ENCODE measurements at places on chromosomes 6 and 20.

DNA sequence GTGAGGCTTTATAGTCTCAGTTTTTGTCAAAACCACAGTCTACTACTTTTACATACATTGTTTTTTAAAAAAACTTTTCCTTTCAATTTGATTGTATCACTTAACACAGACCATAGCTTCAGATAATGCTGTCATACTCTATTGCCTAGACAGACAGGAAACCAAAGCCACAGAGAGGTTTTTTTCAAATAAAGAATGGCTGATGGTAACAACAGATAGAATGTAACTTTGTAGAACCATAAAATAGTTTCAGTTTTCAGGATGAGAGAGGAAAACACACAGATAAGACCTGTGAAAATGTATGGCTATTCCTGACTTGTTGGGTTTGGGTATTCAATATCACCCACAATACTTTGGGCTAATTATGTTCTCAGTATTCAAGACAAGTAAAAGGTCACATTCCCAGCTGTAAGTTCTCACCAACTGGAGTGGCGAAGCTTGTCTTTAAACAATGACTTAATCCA, 94.0 kb downstream of the ADGRG6 start:
- DNase-seq: no peak

DNA sequence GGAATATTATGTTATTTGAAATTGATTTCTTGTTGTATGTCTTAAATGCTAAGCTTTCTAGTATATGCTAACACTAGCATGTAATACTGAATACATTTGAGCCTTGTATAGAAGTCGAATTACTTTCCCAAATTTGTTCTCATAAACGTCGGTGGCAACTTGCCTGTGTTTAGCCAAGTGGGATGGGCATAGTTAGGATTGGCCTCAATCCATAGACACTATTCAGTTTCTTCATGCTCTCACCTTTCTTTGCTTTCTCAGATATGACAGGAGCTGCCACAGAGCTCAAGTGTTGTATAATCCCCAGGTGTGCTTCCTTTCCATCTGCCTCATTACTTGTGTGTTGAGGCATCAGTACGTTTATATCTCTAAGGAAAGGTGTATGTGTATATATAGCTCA, 19.3 kb downstream of the ZNF334 start:
- DNase-seq: no peak

DNA sequence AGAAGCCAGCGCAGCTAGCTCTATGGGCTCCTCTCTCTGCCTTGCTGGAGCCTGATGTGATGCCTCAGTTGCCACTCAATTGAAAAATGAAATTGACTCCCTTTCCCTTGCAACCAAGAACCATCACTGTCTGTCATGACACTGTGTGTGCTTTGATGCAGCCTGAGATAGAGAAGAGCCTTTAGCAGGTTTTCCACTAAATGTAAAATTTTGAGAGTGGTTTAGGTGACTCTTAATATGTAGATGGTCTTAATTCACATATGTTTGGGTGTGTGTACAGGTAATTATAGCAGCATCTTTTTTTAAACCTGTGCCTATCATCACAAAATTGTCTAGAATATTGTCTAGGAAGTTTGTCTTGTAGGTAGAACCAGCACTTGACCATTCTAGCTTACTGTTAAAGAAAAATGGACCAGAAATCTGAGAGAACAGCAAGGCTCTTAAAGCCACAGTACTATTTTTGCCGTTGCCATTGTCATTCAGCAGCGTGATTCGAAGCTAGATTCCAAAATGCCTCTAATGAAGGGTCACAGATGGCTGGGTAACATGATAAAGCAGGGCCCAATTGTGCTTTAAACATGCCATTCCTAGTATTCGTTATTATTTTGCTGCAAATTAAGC, 1.3 kb downstream of the ARFGEF3 start:
- DNase-seq: no peak

DNA sequence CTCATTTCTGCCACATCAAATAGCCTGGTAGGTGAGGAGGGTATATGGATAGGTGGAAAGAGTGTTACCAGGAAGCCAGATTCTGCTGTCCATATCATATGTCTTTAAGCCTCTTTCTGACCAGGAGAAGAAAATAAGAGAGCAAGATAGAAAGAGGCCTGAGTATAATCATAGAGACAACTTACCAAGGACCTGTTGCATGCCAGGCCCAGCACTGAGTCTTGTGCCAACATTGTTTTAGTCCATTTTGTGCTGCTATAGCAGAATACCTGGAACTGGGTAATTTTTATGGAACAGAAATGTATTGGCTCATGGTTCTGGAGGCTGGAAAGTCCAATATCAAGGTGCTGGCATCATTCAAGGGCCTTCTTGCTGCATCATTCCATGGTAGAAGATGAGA, 7.3 kb upstream of the ADA start:
- DNase-seq: no peak

DNA sequence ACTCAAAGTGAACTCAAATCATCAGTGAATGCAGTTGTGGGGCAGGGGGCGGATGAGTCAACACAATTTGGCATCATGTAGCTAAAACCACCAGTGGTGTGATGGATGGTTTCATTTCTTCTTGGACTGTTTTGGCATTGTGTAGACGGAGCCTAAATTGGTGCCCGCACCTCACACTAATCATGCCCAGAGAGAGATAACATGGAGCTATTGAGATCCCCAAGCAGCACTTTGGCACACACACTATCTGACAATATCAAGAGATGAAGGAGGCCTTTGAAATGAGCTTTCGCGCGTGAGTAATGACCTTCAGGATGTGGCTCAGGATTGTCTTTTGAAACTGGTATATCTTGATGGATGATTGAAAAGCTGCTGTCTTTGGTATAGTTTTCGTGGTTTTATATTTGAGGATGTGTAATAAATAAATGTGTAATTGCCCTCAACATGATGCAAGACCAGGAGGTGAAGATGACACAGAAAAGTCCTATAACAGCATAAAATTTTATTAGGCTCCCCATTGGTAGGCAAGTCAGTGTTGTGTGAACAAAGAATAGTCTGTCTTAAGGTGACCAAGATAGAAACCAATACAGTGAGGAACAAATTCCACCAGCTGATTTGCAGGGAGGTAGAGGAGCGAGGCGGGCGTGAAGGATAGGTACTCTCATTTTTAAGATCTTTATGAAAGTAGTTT, 174.2 kb downstream of the TSHZ2 start:
- DNase-seq: no peak

- no peak for DNase-seq
These were observed 13.6 kb upstream of the ZNF335 start for GRCh38 chr20:45985573-45985972.

- no peak for DNase-seq
These were observed 105.2 kb upstream of the TRAF3IP2 start for GRCh38 chr6:111710911-111711310.

DNA sequence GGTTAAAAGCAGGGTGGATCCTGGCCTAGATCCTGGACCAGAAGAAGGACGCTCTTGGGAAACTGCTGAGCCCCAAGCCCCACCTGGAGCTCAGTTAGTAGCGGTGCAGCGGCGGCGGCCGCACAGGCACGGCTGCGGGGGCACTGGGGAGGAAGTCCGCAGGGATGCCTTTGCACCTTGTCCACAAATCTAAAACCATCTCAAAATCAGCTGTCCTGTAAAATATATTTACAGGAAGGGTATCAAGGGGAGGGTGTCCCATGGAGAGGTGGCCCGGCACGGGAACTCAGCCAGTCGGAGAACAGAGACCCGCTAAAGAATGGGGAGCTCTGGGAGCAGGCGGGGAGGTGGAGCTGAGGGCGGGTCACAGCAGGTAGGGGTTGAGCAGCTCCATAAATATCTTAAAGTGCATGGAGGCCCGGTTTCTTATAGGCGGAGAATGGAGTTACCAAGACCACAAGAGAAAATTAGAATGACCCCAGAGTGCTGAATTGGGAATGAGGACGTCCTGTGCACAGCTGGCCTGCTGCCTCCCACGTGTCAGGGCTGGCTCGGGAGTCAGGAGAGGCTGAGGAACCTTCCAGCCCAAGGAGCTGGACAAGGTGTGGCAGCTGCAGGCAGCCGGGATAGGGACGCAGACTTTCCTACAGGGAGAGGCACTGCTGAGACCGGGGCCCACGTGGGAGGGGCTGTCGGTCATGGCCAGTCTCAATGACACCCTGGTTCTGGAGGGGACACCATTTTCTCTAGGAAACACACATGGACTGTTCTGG, 8.0 kb downstream of the MTG2 start:
- no peak for DNase-seq

DNA sequence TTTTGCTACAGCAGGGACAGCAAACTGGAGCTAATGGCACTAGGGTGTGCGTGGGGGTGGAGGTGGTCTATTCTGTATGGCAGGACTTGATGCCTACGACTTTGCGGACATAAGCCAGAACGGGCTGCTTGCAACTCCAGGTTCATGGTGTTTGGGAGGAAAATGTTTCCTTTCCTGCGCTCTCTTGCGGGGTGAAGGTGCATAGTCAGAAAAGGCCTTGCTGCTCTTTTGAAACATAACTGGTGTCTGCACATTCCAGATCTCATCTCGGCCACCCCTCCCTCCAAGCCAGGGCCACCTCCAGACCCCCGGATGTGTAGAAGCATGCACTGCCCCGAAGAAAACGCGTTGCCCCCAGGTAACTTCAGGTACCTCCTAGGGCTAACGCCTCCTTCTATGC, 8.1 kb downstream of the FOXA2 start:
- DNase-seq: no peak

DNA sequence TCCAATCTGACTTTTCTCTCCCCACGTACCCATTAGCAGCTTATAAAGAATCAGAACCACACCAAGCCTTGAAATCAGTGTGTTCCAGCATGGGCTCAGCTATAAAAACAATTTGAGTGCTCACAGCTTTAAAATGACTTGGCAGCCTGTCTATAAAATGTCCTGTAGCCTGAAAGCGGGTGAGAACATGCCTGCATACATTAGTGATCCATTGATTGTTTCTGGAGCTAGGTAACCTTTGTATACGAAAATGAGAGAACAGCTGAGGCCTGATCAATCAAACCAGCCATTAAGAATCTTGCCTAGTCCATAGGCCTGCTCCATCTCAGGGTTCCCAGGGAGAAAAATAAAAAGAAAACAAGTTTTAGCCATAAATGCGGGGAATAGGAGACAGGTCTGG, 245.8 kb upstream of the SULF2 start:
- no peak for DNase-seq

DNA sequence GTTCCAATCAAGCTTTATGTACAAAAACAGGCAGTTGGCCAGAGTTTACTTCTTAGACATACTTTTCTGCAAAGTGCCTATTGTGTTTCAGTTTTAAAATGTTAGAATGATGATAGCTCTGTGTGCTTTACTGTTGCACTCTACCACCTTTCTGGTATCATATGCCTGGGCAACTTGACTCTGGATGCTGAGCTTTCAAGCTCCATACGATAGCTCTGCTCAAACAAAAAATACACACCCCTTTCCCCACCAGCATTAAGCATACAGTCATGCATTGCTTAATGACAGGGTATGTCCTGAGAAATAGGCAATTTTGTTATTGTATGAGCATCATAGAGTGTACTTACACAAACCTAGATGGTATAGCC, 123.1 kb downstream of the RCAN2 start:
- DNase-seq: no peak

DNA sequence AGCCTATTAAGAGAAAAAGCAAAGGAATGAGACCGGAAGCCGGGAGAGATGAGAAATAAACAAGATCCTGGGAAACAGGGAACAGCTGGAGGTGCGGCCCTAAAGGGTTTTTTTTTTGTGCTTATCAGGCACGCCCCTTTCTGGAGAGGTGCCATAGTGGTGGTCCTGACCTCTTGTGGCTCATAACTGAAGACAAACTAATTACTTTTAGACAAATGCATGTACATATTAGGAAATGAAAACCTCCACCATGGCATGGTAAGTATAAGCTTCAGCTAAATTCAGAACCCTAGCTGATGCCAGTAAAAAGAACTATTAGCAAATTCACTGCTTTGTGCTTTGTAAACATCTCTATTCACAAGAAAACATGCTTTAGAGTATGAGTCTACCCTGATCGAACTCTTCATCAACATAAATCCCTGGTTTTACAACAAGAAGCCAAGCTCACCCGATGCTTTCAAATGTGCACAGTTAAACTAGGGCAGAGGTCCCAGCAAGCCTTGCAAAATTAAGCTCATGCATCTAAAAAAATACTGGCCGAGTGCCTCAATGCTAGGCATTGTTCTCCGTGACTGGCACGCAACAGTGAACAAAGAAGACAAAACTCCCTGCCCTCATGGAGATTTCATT, 96.4 kb upstream of the MRPS10 start:
- no peak for DNase-seq

DNA sequence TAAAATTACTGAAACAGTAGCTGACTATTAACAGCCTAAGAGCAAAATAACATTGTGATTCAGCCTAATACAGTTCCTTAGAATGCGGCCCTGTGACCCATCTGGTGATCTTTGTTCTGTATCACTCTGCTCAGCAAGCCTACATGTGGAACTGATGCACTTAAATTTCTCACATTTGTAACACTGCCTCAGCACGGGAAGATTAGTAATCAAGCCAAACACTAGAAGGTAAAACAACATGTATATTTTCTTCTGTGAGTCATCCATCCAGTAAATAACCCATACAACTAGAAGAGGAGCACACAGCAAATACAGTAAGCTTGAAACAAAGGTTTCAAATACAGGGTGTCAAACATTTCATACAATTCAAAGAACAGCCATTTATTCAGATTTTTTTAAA, 189.7 kb upstream of the NOX3 start:
- no peak for DNase-seq

- no peak for DNase-seq
These were observed 14.8 kb upstream of the SYNE1 start for GRCh38 chr6:152651986-152652385.

- DNase-seq: no peak
These were observed 73.2 kb downstream of the PSMG4 start for GRCh38 chr6:3331971-3332370.

DNA sequence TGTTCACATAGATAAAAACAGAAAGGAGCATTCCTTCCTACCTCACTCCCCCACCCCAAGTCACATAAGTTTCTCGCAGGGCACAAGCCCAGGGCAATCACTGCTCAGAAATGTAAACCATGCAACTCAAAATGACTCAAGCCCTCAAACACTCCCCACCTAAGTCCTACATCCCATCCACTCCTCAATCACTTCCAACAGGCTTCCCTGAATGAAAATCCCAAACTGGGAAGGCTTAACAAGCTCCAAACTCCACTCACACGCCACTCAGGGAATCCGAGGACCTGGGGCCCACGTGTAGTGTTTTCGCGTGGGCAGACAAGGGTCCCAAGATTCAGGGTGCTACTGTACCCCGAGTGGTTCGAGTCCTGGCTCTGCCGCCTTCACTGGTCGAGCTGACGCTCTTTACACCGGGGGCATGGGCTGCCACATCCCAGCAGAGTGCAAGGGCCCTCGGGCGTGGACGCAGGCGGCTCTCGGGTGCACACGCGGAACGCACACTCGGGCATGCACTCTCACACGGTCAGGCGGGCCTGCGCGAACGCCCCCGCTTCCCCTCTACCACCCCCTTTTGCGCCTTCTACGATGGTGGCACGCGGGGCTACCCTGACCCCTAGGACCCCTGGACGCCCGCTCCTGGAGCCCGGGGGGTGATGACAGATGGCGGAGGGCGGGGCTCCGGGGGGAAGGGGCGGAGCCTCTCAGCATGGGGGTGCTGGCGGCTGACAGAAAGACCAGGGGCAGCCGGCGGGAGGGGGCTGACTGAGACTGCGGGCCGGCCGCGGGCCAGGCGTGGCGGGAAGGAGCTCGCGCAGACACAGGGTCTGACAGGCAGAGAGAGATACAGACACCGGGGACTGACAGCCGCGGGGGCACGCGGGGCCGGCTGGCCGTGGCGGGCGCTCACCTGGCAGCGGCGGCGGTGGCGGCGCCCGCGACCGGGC, 657 bp downstream of the ZHX3 start:
- DNase-seq: peak; percentile 46

GRCh38 chr6:167290786-167291622, at the start of gene UNC93A:
TSS of gene UNC93A (plus strand) at chr6:167291315. CDS start at chr6:167291490, 175 bp downstream.
- DNase-seq: no peak
